Liver (tissue), 10 donors: ENCODE measurements at places on chromosomes 3 and 15. TPM values are rescaled to one million over a fixed set of nuclear protein-coding genes. Genes with fewer than 3 reads are reported as not detected.

DNA sequence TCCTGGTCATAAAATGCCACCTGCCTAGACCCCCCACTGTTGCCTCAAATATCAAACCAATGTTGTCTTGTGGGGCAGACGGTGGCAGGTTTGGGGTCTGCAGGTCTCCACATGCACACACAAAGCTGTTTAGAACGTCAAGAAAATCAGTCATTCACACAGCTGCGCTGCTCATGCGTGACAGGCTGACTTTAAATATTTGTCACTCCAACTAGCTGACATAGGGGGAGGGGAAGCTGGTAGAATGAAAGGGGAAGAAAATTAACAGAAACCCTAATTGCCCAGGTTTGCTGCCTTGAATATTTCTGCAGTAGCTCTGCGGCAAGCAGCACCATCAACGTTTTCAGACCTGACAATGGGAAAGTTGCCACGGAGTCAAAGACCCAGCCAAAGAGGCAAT, 201.8 kb downstream of the ABHD5 start:
- H3K4me1 ChIP-seq: peaks cover 12% of the 10 kb centered on the region
- no peak overlapping the region for H3K4me3 ChIP-seq
- no peak overlapping the region for H3K27ac ChIP-seq
- no peaks in the 10 kb centered on the region for H3K36me3 ChIP-seq

DNA sequence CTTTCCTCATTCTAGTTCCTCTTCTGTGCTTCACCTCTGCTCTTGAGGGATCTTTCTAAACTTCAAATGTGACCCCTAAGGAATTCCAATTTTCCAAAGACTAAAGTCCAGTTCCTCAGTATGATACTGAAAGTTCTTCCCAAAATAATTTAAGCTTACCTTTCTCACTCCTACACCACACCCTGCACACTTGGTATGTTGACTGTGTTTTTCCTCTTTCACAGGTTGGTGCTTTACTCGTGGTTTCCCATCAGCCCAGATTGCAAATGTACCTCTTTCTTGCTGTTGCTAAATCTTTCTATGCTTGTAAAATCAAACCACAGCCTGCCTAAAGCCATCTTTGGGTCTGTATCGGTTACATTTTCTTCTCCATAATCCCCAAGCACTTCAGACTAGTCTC, 30.5 kb upstream of the CLDN16 start:
- H3K4me3 ChIP-seq: no peak overlapping the region
- no peaks in the 10 kb centered on the region for H3K4me1 ChIP-seq
- H3K27ac ChIP-seq: no peak overlapping the region
- DNase-seq: no peak
- no peaks in the 10 kb centered on the region for H3K27me3 ChIP-seq

DNA sequence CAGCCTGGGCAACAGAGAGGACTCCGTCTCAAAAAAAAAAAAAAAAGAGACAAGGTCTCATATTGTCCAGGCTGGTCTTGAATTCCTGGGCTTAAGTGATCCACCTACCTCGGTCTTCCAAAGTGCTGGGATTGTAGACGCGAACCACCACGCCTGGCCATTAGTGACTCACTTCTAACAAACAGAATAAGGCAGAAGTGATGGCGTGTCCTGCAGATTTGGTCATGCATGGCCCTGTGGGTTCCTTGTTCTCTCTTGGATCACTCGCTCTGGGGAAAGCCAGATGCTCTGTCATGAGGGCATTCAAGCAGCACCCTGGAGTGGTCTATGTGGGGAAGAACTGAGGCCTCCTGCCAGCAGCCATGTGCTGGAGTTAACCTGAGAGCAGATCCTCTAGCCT, 27.4 kb upstream of the TJP1 start:
- DNase-seq: no peak
- no peaks in the 10 kb centered on the region for H3K27me3 ChIP-seq
- no peak overlapping the region for H3K4me3 ChIP-seq

The ATP13A5 gene
- not detected for polyA plus RNA-seq

- H3K36me3 ChIP-seq: no peaks in the 10 kb centered on the region
- H3K4me1 ChIP-seq: no peaks in the 10 kb centered on the region
- no peak overlapping the region for H3K27ac ChIP-seq
- H3K4me3 ChIP-seq: no peak overlapping the region
- DNase-seq: no peak
Observed at GRCh38 chr15:73844356-73844755, 29.0 kb upstream of the TBC1D21 start.

DNA sequence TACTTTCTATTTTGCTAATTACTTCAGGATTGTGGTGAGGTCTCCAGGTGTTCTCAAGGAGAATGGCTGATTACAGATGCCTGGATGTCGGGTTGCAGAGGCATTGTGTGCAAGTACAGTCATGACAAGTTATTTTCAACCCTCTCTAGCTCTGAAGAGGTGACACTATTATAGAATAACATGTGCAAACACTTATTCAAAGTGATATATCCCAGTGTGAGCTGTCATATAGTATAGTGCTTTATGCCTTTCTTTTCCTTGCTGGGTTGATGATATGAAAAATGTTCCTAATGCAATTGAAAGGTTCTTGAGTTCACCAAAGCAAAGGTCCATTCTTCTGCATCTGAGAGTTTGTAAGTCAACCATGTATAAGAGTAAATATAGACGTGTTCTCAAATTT, 167.2 kb downstream of the SPATA16 start:
- no peaks in the 10 kb centered on the region for H3K27me3 ChIP-seq
- DNase-seq: no peak
- no peaks in the 10 kb centered on the region for H3K36me3 ChIP-seq
- H3K4me1 ChIP-seq: no peaks in the 10 kb centered on the region

GRCh38 chr3:189342811-189343210, 171.0 kb downstream of the TPRG1 start:
- H3K4me3 ChIP-seq: no peak overlapping the region
- no peaks in the 10 kb centered on the region for H3K36me3 ChIP-seq
- no peaks in the 10 kb centered on the region for H3K4me1 ChIP-seq
- no peak for DNase-seq
- no peaks in the 10 kb centered on the region for H3K27me3 ChIP-seq

DNA sequence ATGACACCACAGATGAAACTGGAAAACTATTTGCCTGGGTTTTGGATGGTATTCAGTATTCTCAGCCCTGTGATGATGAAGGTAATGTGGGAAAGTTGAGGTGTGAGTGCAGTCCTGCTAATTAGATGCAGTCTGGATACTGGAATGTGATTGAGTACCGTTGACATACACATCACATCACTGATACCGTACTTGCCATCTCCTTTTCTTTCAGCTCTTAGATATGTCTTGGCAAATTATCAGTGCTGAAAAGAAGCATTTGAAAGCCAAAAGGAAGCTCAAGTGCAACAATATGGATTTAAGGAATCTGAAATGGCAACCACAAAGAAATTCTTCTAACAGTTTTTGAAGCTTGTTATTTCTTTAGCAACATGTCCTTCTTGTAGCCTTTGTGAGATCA, 381.4 kb upstream of the TGFBR2 start:
- no peak for DNase-seq
- peaks cover 2% of the 10 kb centered on the region for H3K4me1 ChIP-seq
- H3K4me3 ChIP-seq: no peak overlapping the region
- H3K27me3 ChIP-seq: no peaks in the 10 kb centered on the region
- H3K27ac ChIP-seq: no peak overlapping the region
- no peaks in the 10 kb centered on the region for H3K36me3 ChIP-seq
